Upper lobe of left lung (tissue), 6 donors: ENCODE measurements at places on chromosomes 1 and 21.

DNA sequence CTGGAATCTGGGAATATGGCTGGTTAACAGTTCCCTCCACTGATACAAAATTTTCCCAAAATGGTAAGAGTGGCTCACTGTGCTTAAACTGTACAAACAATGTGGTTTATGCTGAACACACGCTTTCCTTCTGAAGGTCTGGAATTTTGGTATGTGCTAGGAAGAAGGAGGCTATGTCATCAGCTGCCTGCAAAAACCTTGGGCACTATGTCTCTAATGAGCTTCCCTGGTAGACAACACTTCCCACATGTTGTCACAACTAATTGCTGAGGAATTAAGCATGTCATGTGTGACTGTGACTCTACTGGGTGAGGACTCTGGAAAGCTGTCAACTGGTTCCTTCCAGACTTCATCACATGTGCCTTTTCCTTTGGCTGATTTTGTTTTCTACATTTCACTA is 29.2 kb downstream of the IPP start:
- DNase-seq, result no peak

DNA sequence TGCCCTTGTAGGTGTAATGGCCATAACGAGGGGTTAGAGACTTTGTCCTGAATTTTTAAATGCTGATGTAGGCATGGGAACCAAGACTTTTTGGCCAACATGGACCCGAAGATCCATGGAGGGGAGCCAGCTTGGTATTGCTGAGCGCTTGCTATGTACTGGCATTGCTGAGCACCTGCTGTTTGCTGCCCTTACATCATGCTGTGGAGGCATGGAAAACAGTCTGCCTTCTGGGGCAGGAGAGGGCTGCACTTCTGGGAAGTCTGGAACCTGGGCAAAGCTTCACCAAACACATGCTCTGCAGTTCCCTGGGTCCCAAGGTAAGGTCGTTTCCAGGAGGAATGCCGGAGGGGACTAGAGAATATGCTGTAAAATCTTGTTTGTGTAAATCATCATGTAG is 86.3 kb upstream of the CNIH3 start:
- DNase-seq, result no peak

DNA sequence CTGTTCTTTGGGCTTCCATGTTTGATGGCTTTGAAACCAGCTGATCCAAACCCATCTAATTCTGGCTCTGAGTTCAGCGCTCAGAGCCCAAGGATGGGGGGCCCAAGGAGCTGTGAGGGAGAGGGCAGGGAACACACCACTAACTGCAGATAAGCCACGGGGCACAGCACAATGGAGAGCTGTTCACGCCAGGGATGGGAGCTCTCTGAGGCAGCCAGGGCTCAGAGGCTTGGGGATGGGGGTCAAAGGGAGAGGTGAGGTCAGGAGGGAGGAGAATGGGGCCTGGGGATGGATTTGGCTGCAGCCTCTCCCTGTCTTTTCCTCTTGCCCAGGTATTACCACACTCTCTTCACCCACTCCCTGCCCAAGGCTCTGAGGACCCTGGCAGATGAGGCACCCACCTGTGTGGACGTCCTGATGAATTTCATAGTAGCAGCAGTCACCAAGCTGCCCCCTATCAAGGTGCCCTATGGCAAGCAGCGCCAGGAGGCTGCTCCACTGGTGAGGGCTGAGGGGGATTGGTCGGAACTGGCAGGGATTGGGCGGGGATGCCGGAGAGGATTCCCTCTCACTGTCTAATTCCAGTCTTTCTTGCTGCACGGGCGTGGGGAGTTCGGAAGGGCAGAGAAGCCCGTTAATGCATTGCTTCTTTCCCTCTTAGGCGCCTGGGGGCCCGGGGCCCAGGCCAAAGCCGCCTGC is 11.3 kb downstream of the SLC30A2 start:
- no peak for DNase-seq

DNA sequence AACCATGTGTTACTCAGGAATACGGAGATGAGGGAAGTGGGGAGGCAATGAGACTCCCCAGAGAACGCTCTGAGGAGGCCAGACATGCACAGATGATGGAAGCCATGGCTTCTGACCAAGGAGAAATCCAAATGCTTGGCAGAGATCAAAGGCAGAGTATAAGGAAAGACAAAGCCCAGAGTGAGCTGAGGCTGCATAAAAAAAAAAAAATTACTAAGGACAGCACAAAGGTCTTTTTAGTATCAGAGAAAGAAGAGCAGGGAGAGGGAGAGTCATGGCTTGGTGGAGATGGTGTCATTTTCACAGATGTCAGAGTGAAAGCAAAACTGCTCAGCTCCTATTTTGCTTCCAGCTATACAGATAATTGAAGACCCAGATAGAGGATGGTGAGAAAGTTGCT is 8.1 kb upstream of the NCF2 start:
- no peak for DNase-seq

DNA sequence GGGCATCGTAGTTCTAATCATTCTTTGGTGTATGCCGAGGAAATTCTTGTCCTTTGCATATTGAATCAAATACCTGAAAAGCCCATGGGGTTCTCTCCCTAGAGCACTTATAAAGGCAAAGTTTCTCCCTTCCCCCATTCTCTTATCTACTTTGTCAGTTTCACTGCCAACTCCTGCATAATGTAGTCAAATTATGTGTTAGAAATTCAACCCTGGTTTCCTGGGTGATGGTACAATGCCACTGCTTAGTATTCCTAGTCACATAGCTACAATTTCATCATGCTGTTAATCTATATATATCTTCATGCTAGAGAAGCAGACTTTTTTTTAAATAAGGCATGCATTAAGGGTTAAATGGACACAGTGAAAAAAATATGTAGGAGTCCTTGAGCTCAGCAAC is 119.0 kb downstream of the PDE4B start:
- DNase-seq, result no peak

DNA sequence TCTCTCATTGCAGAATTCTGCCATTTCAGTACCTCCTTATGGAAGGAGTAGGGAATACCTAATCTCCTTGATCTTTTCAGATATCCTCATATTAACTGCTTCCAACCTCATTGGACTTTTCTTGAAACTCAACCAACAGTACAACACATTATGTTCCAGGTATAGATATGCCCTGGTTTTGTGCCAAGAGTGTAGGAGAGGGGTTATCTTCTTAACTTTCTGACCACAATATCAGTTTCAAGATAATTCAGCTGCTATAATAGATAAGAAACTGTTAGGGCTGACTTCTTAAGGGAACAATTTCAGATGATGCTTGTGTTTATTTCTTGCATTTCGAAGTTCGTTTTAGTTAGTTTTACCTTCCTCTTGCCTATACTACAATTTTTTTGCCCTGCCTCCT is 2.1 kb upstream of the LPGAT1 start:
- no peak for DNase-seq

- DNase-seq, result no peak
These were observed 1.9 kb downstream of the WDR26 start for GRCh38 chr1:224432672-224433040.

DNA sequence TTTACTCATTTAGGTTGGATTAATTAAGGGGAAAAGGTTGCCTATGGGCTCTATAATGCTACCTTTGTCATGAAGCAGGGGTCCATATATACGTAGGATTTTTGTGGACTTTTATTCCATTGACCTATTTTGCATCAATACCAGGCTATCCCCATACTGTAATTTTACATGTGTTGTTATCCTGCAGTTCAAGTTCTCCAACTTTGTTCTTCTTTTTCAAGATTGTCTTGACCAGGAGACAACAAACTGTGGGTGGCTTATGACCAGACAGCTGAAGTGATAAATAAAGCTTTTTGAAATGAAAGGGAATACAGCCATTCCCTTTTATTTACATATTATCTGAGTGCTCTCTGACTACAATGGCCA is 345.7 kb downstream of the BARHL2 start:
- DNase-seq, result no peak

DNA sequence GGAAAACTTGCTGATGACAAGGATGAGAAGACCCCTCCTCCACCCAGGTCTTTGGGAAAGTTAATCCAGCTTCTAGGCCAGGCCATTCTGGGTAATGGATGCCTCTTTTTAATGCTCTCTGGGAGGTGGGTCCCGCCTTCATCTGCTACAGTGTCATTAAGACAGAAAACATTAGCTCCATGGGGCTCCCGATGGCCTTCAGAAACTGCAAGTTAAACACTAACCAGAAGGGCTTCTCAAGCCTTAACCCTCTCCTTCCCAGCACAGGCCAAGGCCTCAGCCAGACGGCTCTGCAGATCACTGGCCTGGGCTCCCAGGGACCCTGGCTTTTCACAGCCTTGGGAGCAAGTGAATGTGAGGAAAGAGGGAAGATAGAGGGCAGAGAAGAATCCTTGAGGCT is 364.9 kb downstream of the MATN1 start:
- DNase-seq, result no peak

- no peak for DNase-seq
These were observed 81.8 kb upstream of the KIAA0040 start for GRCh38 chr1:175274368-175274767.

DNA sequence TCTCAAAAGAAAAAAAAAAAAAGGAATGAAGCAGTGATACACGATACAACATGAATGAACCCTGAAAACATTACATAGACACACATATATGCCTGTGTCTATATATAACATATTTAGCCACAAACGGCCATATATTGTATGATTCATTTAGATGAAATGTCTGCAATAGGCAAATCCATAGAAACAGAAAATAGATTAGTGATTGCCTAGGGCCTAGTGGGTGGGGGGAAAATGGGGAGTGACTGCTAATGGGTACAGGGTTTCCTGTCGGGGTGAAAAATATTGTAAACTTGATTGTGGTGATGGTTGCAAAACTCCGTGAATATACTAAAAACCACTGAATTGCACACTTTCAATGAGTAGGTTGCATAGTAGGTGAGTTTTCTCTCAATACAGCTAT is 6.0 kb upstream of the H6PD start:
- no peak for DNase-seq

DNA sequence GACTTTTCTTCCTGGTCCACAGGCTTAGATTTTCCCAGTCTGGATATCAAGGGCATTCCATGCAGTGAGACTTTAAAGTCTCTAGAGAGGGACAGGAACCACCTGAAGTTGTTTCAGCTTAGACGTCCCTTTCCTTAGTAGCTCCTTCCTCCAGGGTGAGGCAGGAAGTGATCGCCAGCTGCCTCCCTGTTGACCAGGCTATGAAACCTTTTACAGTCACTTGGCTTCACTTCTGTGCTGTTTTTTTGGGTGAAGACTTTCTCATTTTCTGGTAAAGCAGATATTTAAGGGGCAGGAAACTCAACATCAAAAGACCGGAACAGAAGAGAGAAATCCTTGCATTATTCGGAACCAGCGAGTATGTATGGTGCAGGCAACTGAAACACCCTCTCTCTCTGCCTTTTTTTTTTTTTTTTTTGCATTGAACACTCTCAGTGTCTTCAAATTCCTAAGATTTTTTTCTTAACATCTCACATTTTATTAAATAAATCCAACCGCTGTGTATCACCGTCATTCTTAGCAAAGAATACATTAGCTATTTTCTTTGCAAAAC is 234.6 kb upstream of the IRF2BP2 start:
- DNase-seq, result peak; percentile 47

DNA sequence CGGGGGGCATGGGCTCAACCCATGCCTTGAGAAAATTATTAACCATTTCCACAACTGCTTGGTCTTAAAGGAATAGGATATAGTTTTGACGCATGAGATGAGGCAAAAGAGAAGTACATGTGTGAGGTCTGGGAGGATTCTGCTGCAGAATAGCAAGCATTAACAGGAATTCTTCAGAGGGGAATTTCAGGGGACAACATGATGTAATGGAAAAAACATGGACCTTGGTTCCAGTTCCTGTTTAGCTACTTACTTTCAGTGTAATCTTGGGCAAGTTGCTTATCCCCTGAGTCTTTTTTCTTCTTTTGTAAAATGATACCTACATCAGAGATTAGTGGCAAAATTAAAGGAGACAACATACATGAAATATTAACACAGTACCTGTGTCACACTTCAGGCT is 85.6 kb downstream of the PRRX1 start:
- DNase-seq, result no peak

- no peak for DNase-seq
These were observed 65.4 kb downstream of the MACF1 start for GRCh38 chr1:39269791-39270342.

DNA sequence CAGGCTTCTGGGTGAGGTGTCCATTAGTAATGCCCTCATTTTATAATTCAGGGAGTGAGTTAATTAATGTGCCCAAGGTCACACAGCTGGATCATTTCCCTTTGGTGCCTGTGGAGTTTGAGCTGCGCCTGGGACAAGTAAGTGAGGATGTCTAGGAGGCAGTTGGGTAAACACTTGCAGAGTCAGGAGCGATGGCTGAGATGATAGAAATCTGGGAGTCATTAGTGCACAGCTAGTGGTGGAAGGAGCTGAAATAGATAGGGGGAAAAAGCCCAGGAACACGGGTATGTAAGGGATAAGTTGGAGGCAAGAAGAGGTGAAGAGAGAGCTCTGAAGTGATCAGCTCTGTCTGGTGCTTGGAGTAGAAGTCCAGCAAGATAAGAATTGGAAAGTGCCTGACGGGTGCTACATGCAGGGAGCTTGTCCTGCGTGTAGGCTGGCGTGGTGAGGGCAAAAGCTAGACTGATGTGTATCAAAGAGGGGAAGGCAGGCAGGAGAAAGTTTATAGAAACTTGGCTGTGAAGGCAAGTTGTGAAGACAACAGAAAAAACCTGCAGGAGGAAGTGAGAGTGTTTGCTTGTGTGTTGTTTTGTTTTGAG is 1.7 kb upstream of the SCAF4 start:
- DNase-seq, result no peak

DNA sequence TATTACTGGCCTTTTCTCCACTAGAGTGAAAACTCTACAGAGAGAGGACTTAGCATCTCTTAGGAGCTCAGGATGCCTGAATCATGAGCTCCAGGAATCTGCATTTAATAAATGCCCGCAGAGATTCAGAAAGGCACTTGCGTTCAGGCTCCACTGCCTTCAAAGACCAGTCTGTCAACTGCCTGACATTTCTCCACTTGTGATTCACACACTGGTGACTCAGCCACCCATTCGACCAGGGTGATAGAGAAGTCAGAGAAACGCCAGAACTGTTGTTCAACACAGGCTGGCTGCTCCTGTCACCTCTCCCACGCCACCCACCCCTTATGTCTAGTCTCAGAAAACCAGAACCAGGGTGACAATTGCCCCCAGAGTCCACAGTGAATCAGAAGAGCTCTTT is 26.9 kb upstream of the LBR start:
- no peak for DNase-seq

- no peak for DNase-seq
These were observed 8.2 kb upstream of the HPCAL4 start for GRCh38 chr1:39699419-39699818.

GRCh38 chr1:39370602-39371001 is 120.8 kb upstream of the BMP8A start:
- DNase-seq, result no peak

DNA sequence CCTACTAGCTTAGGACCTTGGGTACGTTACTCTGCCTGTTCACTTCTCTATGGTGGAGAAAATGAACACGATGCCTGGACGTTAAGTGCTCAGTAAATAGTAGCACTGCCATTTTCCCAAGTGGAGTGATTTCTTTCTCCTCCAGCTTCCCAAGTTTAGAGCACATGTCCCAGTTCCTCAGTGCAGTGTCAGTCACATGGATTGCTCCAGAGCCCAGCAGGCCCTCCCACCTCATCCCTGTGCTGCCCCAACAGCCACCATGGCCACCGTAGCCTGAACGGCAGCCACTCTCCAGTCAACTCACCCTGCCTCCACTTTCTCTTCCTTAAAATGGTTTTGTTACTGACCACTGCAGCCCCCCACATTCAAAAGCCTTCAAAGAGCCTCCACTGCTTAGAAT is 8.5 kb downstream of the STMN1 start:
- no peak for DNase-seq

GRCh38 chr1:161905269-161905884 is 118.3 kb downstream of the OLFML2B start:
- DNase-seq, result no peak
